Left lung (tissue), 14 donors: ENCODE measurements at places on chromosomes 12 and 14.

GRCh38 chr14:61656341-61656740 is 39.0 kb upstream of the HIF1A start:
- DNase-seq, result no peak

- no peak for DNase-seq
Observed at GRCh38 chr12:75634244-75635222, 123.1 kb upstream of the KRR1 start.

GRCh38 chr12:115791331-115791730 is 486.2 kb downstream of the MED13L start:
- no peak for DNase-seq

GRCh38 chr14:94051115-94051514 is 25.0 kb downstream of the OTUB2 start:
- no peak for DNase-seq

DNA sequence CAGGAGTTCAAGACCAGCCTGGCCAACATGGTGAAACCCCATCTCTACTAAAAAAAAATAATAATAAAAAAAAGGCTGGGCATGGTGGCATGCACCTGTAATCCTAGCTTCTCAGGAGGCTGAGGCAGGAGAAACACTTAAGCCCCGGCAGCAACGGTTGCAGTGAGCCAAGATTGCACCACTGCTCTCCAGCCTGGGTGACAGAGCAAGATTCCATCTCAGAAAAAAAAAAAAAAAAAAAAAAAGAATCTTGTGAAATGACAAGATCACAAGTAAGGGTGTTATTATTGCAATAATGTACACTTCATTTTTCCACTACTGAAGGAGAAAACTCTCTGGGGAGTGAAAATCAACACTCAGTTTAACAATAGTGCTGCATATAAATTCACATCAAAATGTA is 8.8 kb upstream of the PTGR2 start:
- no peak for DNase-seq

DNA sequence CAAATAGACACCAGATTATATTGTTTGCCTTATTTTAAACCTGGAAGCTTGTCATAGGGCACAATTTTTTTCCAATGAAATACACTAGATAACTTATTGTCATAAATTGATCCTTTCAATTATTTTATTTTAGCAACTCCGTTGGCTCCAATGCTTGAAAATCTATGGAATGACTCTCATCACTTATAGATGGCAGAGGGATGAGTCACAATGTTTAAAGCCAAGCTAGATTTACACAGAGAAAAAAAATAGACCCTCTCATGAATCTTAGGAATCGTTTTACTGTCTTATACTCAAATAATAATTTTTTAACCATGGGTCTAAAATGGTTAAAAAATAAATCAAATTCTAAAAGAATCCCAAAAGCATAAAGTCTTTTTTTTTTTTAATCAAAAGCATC is 1276.6 kb upstream of the FLRT2 start:
- no peak for DNase-seq
